ENCODE measurements at places on chromosomes 7 and 10.

DNA sequence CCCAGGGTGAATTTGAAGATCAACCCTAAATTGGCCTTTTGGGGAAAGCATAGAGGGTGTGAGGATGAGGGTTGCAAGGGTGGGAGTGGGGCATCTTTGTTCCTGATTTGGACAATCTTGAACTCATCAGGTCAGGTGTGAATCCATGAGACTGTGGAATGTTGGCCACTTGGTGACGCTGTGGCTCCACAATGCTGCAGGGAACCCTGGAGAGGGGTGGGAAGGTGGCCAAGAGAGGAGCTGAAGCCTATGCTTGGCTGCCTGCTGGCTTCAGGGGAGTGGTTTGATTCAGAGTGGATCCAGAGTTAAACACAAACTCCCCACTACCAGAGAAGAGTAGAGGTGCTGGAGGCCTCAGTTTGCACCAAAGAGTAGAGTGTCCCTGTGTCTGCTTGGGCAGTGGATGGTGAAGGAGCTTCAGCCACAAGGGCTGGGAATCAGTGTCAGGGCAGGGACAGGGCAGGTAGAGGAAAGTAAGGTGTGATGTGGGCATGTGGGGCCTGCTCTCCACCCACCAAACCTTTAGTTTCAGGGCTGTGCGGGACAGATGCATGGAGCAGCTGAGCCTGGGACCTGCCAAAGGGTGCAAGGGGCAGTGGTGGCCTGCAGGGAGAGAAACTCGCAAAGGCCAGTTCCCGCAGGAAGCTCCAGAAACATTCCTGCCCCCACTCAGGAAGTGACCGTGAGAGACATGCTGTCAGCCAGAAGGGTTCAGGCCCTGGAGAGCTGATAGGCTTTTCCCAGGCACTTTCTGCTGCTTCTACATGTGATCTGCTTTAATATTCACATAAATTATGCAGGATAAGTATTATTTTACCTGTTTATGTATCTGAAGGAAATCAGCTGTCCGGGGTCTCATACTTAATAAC, 81.0 kb upstream of the PRSS58 start:
- DNase-seq = peak; percentile 64

GRCh38 chr7:48052748-48053147, 17.4 kb downstream of the C7orf57 start:
- no peak for DNase-seq

DNA sequence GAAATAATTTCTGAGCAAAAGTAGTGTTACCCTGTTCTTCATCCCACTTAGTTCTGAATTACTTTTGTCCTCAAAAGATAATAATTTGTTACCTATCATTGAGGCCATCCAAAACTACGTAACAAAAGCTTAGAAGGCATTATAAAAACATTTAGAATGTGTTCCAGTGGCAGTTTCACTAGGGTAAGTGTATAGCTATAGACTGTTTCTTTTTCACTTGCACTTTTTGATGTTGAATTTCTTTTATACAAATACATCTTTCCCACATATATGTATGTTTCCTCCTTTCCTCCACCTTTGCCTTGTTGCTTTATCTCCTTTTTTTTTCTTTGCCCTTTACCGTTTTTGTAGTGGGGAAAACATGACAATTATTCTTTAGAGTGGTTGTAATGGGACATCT, 33.5 kb downstream of the CAPZA2 start:
- no peak for DNase-seq

DNA sequence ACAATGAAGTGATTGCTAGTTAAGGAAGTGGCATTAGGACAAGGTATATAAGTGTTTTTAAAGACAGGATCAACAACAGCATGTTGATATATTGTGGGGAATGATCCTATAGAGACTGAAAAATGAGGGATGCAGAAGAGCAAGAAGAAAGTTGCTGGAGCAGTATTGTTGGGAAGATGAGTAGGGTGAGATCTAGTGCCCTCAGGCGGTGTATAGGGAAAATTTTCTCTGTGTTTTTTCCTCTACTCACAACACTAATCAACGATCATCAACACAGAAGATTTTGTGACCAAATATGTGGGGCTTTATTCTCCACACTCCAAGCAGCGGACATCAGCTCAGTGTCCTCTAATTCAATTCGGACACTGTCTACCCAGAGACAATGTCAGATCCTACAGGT, 9.6 kb upstream of the PTTG1IP2 start:
- no peak for DNase-seq

DNA sequence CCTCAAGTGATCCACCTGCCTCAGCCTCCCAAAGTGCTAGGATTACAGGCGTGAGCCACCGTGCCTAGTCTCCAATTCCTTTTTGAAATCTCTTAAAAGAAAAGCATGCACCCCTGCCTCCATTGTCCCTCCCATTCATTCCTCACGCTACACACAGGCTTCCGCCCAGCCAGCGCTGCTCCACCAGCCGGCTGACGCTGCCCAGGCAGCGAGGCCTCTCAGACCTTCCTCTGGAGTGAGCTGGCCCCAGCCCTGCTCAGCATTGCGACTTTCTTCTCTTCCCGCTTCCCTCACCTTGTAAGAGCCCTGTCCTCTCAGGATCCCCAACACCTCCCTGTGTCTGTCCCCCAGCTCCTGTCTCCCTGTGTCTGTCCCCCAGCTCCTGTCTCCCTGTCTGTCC, 23.6 kb downstream of the RGS10 start:
- no peak for DNase-seq

- no peak for DNase-seq
These were observed 96.1 kb upstream of the EFCAB10 start for GRCh38 chr7:105677410-105677730.

GRCh38 chr7:159107161-159107892, 37.3 kb downstream of the VIPR2 start:
- no peak for DNase-seq

GRCh38 chr10:43225787-43226153, 41.1 kb downstream of the RASGEF1A start:
- peak; percentile 7 for DNase-seq

GRCh38 chr10:27716521-27716920, 29.1 kb downstream of the MKX start:
- no peak for DNase-seq

DNA sequence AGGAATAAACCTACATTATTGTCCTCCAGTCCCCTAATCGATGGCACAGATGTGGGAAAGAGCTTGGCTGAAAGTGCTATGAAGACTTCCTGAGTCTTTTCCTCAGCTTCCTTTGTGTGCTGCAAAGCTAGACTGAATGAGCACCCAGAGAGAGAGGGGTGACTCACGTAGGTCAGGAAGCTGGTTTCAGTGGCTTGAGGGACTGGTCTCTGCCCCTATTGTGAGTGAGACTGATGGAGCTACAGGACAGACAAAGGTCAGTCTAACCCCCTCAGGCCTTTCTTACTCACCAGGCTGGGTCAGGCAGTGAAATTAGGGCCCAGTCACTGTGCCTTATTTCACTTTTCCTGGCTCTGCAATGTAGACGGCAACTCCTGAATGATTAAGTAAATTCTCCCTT, 171.1 kb upstream of the GRB10 start:
- no peak for DNase-seq

- no peak for DNase-seq
These were observed 405.5 kb downstream of the ANKRD7 start for GRCh38 chr7:118629898-118630438.

- DNase-seq = no peak
These were observed 106.9 kb downstream of the FAM107B start for GRCh38 chr10:14667781-14668180.

GRCh38 chr10:131452926-131453720, 141.6 kb upstream of the TCERG1L start:
- peak; percentile 91 for DNase-seq

DNA sequence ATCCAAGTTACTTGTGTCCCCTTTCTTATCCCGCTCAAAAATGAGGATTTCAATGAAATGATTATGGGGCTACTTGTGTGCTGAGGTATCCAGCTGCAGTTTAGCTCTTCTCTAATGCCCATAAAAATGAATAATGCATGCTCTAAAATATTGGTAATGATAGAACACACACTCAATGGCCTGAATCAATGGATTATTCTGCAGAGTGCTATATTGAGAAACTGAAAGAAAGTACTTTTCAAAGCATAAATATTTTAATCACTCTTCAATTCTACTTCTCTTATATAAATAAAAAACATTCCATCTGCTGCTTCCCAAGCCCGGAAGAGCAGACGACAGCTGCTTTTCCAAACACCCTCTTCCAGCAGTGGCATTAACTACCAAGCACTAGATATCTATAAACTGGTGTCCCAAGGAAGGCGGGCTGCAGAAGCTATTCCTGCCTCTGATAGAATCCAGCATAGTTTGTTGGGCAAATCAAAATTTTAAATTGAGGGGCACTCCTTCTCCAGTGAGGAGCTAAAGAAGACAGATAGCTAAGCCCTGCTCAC, 284.9 kb upstream of the AOAH start:
- no peak for DNase-seq

DNA sequence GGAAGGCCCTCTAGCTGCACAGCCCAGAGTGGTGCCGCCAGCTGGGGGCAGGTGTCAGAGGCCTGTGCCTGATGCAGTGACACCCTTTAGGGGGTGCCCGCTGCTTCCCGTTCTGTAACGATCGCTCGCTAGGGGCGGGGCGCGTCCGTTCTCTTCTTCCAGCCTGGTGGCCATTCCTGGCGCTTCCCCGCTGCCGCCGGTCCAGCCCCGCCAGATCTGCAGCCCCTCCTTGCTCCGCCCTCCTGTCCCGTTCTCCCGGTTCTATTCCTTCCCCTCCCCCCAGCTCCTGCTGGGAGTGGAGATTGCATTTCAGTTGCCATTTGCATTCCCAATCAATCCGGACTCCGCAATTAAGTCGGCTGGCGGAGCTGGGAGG, 39.2 kb downstream of the AGAP3 start:
- peak; percentile 84 for DNase-seq

DNA sequence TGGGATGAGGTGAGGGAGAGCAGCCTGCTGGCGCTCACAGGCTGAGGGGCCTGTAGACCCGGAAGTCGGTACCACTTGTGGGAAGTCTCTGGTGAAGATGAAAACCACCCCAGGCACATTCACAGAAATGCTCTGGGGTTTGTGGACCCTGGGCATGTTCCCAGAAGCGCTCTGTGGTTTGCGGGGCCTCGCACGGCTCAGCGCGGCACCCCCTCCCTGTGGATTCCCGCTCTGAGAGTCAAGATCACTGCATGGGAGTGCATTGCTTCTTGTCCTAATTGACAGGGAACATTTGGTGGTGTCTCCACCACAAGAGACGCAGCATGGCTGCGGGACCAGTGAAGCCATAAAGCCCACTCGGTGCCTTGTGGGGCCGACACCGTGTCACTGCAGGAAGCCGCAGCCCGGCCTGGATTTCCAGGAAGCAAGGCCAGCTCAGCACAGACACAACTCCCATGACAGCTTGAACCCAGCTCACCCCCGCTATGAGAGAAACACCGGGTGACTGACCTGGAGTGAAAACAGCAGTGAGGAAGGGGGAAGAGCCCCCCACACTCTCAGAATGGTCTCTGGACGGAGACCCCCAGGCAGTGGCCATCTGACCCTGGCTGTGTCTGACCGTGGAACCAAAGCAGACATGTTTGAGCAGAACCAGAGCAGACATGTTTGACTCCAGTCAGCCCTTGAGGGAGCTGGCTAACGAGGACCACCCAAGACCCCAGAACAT, 157.2 kb downstream of the PTPRN2 start:
- DNase-seq = no peak

DNA sequence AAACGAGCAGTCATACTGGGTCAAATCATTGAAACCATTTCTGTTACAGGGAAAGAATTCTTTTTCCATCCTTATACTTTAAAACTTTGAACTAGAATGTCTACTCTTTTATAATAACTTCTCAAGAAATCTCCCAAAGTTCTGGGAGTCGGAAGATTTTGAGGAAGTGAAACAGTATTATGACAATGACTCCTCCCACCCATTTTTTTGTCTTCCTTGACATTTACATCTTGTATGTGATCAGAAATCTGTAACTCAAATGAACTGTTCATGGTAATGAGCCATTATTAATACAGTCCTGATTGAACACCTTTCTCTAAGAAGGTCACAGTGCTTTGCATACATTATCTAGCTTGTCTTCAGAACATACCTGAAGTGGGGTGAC, 227.4 kb downstream of the CELF2 start:
- no peak for DNase-seq

Measured in kidney (tissue), 22 donors.